Naive thymus-derived CD8-positive, alpha-beta T cell (primary cell): ENCODE measurements at places on chromosomes 1 and 21.

DNA sequence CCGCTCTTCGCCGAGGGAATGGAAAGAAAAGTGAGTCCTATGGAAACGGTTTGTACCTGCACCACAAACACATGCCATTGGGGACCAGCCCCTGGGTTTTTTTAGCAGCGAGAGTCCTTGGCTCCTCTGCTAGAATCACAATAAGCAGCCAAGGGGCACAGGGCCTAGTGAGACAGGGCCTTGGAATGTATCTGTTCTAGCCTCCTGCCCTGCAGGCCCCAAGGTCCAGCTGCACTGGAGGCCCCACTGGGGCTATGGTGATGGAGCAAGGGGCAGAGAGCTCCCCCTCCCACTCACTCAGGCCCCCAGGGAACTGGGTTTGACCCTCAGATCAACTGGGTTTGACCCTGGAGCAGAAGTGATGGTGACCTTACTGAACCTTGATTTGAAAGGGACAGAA is 14.4 kb downstream of the SHISA4 start:
- DNase-seq, result no peak

DNA sequence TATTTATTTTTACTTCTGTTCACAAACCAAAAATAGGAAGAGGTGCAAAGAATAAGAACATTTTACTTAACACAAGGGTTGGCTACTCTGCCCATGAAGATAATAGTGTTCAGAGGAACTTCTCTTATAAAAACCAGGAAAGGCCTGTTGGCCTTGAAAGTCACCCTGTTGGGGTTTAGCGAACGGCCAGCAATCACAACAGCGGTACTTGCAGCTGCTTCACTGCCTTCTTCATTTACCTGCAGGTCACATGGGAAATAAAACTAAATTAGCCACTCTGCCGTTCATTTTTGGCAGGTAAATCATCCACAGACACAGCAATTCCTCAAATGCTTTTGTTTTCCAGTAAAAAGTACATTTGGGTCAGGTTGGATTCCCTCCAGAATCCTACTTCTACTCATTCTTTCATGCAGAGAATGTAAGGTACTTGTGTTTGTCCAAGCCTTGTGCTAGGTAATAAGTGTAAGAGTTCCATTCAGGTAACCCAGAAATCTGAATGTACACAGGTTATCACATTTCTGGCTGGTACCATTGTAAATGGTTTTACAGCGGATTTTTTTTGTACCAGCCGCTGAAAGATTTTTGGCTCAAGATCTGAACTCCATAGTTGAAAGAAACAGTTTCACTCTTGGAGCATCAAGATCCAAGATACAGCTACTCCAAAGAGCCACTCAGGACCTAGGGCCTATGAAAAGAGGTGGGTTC is 13.1 kb downstream of the SERPINC1 start:
- no peak for DNase-seq

DNA sequence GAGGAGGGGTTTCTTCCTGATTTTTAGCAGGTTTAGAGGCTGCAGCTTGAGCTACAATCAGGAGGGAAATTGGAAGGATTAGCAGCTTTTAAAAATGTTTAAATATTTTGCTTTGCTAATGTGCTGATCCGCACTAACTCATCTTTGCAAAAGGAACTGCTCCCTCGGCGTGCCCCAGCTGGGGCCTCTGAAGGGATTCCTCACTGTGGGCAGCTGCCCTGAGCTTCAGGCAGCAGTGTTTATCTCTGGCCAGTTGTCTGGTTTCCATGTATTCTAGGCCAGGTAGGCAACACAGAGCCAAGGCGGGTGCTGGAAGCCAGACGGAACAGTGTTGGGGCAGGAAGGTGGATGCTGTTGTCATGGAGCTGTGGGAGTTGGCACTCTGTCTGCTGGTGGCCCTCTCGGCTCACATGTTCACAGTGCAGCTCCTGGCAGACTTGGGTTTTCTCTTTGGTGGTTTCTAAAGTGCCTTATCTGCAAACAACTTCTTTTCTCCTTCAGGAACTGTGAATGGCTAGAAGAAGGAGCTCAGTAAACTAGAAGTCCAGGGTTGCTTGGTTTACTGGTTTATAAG is 18.9 kb downstream of the NECAP2 start:
- DNase-seq, result no peak

DNA sequence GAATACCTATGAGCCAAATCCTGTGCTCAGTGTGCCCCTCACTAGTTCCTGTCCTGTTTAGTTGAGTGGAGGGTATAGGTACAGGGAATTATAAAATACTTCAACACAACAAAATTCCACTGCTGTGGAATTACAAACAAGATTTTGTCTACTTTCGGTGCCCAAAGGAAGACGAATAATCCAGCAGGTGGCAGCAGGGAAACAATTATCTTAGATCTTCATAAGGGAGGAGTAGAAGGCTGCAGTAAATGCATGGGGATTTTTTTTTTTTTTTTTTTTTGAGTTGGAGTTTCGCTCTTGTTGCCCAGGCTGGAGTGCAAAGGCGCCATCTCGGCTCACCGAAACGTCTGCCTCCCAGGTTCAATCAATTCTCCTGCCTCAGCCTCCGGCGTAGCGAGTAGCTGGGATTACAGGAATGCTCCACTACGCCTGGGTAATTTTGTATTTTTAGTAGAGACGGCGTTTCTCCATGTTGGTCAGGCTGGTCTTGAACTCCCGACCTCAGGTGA is 2.0 kb upstream of the PIP5K1A start:
- peak; percentile 19 for DNase-seq

DNA sequence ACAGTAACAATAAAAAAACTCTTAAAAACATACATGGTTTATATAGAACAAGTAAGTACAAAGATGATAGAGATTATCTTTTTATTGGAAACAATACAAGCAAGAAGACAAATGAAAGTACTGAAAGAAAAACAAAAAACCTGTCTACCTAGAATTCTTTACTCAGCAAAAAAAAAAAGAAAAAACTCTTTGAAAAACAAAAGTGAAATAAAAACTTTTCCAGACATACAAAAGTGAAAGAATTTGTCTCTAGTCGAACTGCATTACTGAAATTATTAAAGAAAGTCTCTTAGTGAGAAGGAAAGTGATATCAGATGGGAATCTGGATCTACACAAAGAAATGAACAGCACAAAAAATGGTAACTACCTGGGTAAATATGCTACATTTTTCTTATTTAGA is 2.7 kb upstream of the HMCN1 start:
- DNase-seq, result no peak

DNA sequence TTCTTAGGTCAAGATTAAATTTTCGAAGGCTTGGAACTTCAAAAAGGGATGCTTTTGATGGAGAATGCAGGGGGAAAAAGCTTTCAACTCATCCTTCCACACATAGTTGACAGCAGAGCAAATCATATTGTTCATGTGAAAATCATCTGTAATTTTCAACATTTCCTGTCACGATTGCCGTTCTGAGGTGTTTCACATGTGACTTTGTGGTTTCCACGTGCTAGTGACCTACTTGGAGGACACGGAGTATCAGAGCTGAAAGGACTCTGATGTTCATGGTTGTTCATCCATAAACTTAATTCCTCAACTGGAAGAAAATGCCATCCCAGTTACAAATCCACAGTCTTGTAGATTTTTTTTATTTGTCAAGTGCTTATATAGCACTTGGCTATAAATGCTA is 79.1 kb downstream of the ZP4 start:
- DNase-seq, result no peak

GRCh38 chr1:70542856-70543255 is 131.8 kb downstream of the CTH start:
- no peak for DNase-seq

DNA sequence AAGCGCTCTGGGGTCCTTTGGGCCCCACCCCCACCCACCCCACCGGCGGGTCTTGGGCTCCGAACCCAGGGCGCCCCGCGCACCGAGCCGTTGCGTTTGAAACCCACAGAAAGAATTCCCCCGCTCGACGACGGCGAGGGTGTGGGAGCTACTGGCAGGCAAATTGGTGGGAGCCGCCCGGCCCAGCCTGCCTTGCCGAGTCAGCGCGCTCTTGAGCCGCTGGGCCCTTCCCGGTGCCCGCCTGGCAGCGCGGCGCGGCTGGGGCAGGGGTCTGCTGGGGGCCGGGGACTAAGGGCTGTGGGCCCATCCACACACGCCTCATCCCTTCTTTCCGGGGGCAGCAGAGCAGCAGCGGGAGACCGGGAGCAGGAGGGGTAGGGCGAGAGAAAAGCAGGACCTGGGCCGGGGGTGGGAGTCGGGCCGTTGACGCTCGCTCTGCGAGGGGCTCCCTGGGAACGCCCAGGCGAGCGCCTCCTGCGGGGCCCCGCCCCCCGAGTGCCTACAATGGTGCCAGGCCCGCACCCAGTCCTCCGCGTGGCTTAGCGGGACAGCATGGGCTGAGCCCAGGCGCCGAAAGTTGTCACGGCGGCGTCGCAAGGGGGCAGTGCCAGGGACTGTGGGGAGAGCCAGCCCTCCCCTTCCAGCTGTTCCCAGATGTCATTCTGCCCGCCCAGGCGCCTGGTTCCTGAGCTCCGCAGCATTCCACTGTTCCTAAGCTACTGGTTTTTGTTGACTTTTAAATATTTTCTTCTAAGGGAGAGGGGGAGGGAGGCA is at the start of gene C1orf94:
TSS of gene C1orf94 (plus strand) at position 78 of the 774 bp plus-strand sequence. CDS start 883 bp downstream, outside the sequence.
- DNase-seq, result no peak

GRCh38 chr1:220500372-220500771 is 27.6 kb upstream of the MARK1 start:
- DNase-seq, result no peak

- no peak for DNase-seq
Observed at GRCh38 chr1:245488346-245489129, 333.8 kb downstream of the KIF26B start.

DNA sequence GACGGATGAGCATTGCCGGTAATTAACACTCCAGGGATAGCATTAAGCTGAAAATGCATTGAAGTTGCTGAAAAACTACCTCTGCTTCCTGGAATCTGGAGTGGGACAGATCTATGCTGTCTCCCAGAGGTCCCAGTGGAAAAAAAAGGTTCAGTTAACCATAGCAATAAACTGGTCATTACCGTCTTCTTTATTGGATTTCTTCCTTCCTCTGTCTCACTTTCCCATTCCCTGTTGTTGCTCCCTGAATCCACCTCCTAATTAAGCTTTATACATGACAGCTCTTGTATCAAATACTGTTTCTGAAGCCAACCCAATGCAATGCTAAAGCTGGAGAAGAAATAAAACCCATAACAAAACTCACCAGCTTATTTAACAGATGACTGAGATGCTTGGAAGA is 1805.9 kb downstream of the NCAM2 start:
- no peak for DNase-seq

DNA sequence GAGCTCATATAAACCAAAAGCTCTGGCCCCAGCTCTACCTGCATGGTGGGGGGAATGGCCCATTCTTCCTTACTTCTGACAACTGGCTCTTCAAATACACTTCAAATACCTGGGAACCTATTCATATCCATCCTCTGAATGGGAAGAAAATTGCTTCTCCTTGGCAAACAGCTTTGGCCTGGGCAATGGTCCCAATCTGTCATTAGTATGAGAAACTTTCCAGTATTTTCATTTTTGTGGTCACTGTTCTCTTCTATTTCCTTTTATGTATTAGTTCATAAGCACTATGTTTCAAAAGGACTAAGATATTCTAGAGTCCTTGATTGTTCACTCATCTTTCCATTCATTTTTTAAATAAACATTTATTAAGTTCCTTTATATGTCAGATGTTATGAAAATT is 5.2 kb upstream of the HSD3B2 start:
- no peak for DNase-seq

DNA sequence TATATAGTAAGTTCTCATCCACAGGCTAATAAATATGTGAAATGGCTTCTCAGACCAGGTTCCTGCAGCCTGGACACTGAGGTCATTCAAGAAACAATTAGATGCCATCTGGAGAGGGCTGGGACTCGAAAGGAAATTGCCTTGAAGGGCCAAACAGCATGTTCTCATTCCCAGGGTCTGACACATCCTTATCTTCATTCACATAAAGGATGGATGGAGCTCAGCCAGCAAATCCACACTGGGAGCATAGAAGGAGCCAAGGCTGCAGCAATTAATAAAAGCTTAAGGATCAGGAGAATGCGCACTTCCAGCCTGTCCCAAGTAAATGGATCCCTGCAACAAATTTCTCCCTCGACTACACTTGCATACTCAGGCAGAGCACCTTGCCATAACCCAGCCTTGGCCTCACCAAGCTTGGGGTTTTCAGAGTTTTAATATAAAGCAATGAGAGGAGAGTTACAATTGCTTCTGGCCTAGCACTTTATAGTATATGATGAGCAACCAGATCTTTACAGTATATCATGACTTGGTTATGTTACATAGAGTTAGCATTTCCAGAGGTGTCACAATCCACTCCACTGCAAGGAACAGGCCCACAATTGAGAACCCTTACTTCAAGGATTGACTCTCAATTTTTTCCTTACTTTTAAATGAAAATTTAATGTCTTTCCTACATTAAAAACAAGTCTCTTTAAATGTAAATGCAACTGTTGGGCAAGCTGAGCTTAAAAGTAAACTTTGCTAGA is 55.9 kb downstream of the BCAR3 start:
- no peak for DNase-seq

- no peak for DNase-seq
Observed at GRCh38 chr1:183720028-183720427, 66.9 kb upstream of the APOBEC4 start.

- no peak for DNase-seq
Observed at GRCh38 chr1:22816803-22817202, 106.2 kb downstream of the EPHB2 start.

DNA sequence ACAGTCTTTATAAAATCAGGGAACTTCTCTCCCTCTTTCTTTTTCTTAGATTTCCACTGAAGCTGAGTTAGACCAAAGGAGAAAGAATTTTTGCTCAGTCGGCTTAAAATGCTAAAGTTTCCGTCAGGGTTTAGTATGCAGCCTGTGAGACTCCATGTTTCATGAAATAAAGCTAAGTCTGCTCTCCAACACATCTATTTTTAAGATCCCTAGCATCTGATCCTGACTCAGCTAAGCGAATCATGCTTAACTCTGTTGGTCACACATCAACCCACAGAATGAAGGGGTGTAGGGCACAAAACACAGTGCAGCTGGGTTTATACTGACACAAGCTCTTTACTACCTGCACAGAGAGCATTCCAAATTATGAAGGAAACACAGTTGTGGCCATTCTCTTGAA is 102.4 kb upstream of the ZNF281 start:
- DNase-seq, result no peak

DNA sequence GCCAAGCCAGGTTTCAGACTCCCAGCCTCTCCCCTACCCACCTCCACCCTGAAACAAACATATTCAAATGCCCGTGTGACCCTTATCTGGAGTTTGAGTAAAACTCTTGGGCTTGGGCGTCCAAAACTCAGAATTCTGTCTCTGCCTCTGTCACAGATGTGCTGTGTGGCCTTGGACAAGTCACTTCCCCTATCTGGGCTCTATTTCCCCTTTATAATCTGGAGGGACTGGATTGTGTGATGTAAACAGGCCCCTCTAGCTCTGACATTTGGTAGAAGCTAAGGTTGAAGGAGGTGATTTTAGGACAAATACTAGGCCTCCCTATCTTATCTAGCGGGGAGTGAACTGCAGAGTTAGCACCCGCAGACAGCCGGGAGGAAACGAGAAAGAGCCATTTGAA is 67.5 kb downstream of the IGSF21 start:
- no peak for DNase-seq

GRCh38 chr1:12342401-12343003 is 112.7 kb downstream of the VPS13D start:
- no peak for DNase-seq
